ENCODE measurements at places on chromosomes 5 and 9.
A peak's percentile ranks its signal among the peaks of the same experiment; 100 is the strongest.

DNA sequence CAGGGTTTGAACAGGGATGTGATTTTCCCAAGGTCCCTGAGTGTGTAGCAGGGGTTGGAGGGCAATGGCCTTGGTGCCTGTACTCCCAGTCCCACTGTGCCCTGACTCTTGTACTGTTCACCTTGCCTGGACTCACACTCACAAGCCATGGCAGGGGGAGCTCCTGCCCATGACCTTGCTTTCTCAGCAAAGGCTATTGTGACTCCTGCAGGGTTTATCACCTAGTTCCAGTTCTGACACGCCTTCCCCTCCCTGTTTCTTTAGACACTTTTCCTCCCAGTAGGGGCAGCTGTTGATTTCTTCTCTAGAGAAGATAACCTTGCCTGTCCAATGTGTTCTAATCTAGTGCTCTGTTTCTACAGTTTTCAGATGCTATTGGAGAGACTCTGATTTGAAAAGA, 139.5 kb downstream of the FSTL4 start:
- no peak for DNase-seq

DNA sequence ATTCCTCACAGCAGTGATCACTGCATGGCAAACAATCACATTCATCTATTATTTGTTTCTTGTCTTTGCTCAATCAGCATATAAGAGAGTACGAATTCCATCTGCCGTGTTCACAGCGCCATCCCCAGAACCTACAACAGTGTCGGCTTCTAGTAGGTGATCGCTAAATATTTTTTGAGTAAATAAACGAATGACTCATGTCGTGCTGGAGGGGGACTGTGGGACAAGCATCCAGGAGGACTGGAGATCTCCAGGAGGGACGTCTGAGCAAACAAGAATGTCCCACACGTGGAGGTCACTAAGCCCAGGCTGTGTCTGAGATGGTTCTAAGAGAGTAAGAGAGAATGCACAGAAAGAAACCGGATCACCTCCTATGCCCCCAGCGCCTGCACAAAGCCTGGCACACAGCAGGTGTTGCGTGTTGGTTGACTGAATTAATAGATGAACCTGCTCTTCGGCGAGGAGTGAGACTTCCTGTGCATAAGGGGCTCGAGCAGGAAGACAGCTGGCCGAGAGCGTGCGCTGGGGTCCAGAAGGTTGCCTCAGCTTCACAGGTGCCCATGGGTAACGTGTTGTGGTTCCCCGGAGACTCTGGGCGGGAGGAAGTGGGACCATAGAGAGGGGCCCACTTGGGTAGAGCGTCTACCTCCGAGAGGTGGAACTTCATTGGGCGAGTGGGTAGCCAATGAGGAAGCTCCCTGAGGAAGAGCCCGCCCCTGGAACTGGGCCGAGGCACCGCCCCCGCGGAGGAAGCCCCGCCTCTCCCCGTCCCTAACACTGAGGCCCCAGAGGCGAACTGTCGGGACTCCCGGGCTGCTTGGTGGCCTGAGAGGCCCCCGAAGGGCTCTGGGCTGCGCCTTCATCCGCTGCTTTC, 193.0 kb downstream of the MELK start:
- peak; percentile 85 for DNase-seq

- DNase-seq = no peak
Observed at GRCh38 chr9:81787747-81788632, 98.6 kb upstream of the TLE1 start.

- DNase-seq = no peak
Observed at GRCh38 chr5:83331842-83332241, 139.7 kb upstream of the VCAN start.

DNA sequence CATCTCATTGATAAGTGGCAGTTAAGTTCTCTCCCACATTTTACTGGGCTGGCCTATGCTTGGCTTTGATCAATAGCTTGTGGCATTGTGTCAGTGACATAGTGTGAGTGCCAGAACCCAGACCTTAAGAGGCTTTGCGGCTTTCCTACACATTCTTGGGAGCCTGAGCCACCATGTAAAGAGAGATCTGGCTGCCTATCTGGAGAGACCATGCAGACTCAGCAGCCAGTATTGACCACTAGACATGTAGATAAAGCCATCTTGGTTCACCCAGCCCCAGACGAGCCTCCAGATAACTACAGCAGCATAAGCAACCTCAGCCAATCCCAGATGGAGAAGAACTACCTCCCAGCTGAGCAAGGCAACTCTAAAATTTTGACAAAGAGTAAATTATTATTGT, 28.6 kb downstream of the C9orf153 start:
- DNase-seq = no peak

GRCh38 chr9:99253772-99254431, 31.8 kb downstream of the SEC61B start:
- DNase-seq = peak; percentile 72

- no peak for DNase-seq
Observed at GRCh38 chr5:505951-506525, 18.2 kb downstream of the SLC9A3 start.

GRCh38 chr9:79581794-79582193, 10.0 kb downstream of the TLE4 start:
- DNase-seq = peak; percentile 8

DNA sequence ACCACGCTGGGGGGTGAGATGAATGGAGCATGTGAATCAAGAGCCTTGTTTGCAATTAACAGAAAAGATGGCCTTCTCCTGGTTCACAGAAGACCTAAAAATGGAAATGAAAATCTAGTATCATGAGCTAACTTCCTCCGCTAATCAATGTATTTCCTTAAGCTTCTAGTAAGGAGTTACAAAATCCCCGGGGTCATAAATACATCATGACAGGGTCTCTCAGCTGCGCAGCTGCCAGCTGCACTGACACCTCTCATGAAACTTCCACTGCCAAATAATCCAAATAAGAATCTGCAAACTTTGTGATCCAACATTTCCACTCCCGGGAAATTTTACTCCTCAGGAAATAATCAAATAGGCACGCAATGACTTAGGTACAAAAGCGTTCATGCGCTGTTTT, 11.9 kb downstream of the MYO10 start:
- no peak for DNase-seq

DNA sequence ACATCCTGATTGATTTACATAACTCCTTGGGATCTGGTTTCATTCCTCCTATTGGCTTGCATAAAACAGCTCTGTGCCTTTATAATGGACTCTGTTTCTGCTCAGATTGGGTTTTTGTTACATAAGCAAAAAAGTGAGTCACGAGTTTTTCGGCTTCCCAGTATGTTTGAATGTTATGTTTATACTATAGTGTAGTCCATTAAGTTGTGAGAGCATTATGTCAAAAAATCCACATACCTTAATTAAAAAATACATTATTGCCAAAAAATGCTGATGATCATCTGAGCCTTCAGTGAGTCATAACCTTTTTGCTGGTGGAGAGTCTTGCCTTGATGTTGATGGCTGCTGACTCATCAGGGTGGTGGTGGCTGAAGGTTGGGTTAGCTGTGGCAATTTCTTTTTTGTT, 144.6 kb downstream of the CCDC171 start:
- no peak for DNase-seq

Measured in CD4-positive, alpha-beta T cell (primary cell).